ENCODE measurements at places on chromosomes 7 and 10.

DNA sequence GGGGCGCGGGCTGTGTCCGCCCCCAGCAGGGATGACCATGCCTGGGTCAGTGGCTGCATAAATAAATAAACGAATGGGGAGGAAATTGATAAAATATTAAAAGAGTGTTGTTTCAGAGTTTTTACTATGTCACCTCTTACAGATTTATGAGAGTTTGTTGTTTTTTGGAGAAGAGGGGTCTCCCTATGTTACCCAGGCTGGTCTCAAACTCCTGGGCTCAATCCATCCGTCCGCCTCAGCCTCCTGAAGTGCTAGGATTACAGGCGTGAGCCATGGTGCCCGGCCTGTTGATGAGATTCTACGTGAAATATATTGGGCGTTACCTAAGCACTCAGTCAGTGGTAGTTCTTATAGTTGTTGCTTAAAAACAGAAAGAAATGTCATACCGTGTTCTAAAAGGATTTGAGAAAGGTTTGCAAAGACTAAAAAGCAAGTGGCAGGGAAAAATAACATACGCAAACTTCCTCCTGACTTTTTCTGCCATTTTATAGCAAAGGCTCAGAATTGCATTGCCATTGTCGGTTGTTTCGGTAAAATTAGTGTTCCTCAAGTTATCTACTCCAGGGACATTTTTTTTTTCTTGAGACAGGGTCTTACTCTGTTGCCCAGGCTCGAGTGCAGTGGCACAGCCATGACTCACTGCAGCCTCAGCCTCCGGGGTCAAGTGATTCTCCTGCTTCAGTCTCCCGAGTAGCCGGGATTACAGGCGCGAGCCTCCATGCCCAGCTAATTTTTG, 39.5 kb upstream of the FOXK1 start:
- no peak for DNase-seq

GRCh38 chr10:75240329-75241076, 4.7 kb upstream of the COMTD1 start:
- no peak for DNase-seq

- no peak for DNase-seq
Observed at GRCh38 chr7:85114342-85114741, 72.5 kb downstream of the SEMA3D start.

GRCh38 chr7:129969881-129970446, 17.2 kb upstream of the UBE2H start:
- DNase-seq = peak; percentile 98

DNA sequence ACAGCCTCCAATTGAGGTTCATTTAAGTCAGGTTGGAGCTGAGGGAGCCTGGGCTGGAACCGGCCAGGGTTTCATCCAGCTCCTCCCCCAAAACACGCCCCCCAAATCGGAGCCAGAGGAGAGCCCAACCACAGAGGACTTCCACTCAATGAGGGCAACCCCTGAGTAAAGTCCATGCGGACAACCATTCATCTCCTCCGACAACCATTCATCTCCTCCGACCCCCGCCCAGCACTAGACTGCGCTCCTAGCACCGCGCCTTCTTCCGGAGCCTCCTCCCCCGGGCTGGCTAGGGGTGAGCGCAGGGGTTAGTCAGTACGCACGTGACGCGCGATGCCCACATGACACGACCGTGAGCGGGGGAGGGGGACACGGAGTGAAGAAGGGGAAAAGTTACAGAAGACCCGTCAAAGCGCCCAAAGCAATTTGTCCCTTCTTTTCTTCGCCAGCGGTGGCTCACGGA, 1.4 kb downstream of the MAGI2 start:
- DNase-seq = peak; percentile 86

GRCh38 chr10:101441541-101442455, 87.8 kb downstream of the BTRC start:
- DNase-seq = peak; percentile 51

DNA sequence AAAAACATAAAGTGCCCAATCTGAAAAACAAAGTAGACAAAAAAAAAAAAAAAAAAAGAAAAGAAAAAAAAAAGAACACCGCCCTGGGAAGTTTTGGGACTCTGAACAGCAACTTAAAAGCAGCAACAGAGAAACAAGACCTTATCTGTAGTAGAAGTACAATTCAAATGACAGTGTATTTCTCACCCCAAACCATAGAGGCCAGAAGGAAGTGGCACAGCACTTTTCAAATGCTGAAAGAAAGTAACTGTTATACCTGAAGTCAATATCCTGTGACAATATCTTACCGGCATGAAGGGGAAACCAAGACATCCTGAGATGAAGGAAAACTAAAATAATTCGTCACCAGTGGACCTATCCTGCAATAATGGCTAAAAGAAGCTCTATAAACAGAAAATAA, 112.1 kb downstream of the DNAJC1 start:
- DNase-seq = no peak

DNA sequence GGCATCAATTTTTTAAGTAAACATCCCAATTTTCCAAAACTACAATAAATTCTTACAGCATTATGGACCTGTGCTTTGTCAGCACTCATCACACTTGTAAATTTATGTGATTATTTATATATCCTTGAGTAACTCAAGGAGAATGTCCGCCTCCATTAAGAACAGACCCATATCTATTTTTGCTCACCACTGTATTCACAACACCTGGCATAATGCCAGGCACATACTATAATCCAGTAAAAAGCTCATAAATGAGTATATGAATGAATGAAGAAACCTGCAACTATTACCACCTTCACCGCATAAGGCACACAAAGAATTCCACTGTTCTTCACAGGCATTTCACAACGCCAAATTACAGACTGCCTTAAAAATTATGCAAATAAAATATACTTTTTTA, 46.9 kb downstream of the MINDY3 start:
- DNase-seq = peak; percentile 17

DNA sequence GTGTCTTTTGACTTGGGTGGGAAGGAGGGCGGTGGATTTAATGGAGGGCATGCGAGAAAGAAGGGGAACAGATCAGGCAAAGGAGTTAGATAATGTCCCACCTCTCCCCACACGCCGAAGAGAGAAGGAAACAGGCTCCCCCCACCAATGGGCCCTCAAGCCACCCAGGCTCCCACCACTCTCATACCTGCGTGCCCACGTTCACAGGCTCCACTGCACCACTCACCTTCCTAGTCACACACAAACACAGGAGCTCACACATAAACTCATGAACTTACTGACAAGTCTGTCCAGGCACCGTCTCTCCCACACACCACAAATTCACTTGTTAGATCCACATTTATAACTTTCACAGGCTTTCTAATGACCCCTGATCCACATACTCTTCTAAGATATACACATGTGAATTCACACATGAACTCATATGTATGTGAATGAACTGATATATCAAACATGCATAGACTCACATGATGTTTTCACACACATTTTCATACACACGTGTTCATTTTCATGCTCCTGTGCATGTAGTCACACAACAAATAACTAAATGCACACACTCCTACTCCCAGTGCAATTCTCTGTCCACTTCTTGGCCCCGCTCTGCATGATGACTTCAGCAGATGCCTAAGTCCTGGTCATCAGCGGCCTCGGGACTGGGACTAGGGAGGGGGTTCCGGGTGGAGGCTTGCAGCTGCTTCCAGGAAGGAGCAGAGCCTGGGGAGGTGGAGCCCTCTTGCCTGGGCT, 1.5 kb downstream of the LZTS2 start:
- DNase-seq = no peak

GRCh38 chr10:88983206-88983605, 7.4 kb upstream of the FAS start:
- DNase-seq = no peak

GRCh38 chr7:20393021-20393610, 62.4 kb downstream of the ITGB8 start:
- no peak for DNase-seq

- no peak for DNase-seq
Observed at GRCh38 chr10:52906046-52906445, 133.5 kb upstream of the MBL2 start.

GRCh38 chr7:97601931-97602457, 129.9 kb upstream of the TAC1 start:
- DNase-seq = no peak

DNA sequence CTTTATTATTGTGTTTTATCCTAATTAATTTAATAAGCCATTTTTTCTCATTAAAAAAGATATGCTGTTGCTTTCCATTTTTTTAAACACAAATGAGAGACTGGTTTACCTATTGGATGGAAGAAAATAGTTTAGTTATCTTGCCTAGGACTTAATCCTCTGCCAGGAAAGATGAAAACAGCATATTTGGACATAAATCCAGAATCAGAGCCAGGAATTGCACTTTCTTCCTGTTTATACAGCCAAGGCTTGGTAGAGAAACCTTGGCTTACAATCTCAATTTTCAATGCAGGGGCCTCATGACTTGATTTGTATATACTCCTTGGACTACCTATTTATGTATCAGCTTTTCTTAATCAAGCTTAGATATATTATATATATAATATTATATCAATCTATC, 618.8 kb upstream of the SEMA3D start:
- DNase-seq = no peak

DNA sequence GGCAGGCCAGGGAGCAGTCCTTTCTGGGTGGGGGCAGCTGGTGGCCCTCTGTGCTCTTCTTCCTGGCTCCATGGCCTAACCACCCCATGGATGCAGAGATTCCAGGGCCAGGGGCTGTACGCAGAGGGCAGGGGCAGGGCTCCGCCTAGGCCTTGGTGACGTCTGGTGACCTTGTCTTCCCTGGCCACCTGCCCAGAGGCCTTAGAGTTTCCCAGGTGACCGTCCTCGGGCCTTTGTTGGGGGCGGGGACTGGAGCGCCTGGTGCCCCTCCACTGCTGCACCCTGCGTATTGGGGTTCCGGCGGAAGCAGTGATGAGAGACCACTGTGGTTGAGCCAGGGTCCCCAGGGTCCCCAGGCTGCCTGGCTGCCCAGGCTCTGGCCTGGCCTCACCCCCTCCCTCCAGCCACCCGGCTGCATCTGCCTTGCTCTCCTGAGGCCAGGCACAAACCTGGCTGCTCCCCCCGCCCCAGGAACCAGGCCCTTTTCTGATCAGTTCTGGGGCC, 10.3 kb downstream of the PWWP2B start:
- DNase-seq = no peak

DNA sequence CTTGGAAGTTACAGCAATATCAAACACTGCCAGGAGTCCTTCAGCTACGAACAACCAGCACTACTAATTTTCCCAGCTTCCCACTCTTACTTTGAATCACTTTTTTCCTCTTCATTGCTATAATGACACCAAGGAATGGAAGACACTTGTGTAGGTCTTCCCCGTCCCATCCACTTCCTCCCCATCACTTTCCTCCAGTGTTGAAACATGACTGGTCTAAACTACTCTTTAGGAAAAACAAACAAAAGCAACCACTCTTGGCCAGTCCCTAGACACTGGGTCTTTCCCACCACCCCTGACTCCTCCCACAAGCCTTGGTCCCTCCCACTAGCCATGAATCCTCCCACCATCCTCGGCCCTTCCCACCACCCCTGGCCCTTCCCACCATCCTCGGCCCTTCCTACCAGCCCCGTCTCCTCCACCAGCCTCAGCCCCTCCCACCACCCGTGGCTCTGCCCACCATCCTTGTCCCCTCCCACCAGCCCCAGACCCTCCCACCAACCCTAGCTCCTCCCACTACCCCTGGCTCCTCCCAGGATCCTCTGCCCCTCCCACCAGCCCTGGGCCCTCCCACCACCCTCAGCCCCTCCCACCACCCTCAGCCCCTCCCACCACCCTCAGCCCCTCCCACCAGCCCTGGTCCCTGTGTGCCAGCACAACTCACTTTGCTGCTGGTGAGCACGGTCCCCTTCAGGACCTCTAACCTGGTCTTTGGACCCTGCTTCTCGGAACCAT, 68.5 kb downstream of the CXCL12 start:
- no peak for DNase-seq

DNA sequence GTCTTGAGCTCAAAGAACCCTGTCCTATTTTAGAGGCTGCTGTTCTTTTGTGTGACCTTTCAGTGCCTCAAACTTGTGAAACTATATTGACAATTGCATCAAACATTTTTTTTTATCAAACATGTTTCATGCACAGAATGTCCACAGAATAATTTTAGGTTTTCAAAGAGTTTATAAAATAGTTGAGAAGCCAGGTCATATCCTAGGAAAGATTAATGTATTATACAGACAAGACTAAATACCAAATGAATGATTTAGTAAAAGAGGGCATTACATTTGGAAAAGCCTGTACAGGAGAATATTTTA, 67.0 kb downstream of the CDK6 start:
- no peak for DNase-seq

DNA sequence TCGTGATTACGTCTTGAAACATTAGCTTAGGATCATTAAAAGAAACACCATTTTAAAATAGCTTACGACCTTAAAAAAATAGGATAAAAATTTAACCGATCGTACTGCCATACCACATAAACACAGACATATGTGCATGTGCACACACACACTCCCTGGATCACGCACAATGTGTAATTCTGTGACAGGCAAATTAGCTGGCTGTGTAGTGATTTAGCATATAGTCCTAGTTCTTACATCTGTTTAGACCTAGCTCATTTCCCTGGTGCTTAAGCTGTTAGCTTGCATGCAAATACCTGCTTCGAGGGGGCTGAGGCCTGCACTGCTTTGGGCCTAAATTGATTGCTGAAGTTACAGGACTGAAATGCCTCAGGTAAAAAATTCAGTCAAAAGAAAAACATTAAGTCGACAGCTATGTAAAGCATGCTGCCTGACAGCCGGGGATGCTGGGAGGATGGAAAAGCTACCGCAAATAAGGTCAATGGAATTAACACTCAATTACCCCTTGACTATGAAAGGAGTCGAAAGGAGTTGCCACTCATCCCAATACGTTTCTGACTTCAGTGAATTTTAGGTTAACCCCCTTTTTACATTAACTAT, 267.1 kb upstream of the FZD8 start:
- no peak for DNase-seq

- DNase-seq = no peak
Observed at GRCh38 chr7:4612939-4613841, 68.9 kb upstream of the FOXK1 start.

DNA sequence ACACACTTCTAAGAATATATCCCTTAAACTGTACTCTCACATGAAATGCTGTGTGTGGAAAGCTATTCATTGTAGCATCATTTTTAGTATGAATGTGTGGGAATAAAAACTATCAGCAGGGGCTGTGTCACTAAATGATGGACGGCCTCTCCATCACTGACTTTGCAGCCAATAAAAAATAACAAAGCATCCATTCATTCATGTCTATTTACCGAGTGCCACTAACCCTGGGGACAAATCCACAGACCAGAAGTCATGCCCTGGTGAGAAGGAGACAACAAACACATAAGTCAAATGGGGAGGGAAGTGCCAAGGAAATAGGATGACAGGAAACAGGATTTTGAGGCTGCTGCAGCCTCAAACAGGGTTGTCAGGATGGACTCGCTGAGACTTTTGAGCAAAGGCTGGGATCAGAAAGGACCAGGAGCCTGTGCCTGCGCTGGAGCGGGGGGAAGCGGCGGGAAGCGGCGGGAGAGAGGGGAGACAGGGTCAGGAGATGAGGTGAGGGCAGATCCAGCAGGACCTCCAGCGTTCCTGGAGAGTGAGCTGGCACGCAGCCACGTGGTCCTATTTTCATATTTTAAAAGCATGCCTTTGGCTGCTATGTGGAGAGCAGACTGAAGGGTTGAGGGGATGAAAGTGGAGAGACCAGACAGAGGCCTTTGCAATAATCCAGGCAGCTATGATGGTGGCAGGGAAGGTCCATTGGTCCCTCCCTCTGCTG, 2.2 kb upstream of the NOM1 start:
- peak; percentile 28 for DNase-seq

- no peak for DNase-seq
Observed at GRCh38 chr7:99782012-99782953, 1.7 kb downstream of the CYP3A4 start.

- peak; percentile 18 for DNase-seq
Observed at GRCh38 chr7:91657483-91658071, 222.9 kb downstream of the MTERF1 start.

- DNase-seq = no peak
Observed at GRCh38 chr10:56181607-56182006, 179.5 kb downstream of the ZWINT start.

- no peak for DNase-seq
Observed at GRCh38 chr10:13046851-13047528, 45.5 kb upstream of the CCDC3 start.

Data from COLO829 (cell line).